Suppressor macrophage treated with lipopolysaccharide for 1 hour (primary cell): ENCODE measurements at places on chromosomes 13 and 19.

- DNase-seq = no peak
These were observed 716 bp downstream of the SH2D3A start for GRCh38 chr19:6766357-6767080.

DNA sequence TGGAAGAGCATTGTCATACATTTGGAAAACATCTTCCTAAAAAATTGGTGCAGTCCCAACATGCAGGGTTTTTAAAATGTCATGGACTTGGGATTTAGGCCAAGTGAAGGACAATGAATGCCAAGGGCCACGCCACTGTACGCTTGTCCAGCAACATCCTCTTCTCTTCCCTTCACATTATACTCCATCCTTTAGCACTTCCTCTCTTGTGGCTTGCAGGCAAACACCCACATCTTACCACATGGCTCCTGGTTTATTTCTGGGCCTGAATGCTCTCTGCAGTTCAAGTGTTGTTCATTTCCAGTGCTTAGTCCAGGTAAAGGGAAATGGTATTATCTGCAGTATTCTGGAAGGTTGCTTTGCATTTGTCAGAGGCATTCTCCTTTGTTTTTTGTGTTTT is 45.0 kb downstream of the CBY2 start:
- DNase-seq = peak; percentile 54

DNA sequence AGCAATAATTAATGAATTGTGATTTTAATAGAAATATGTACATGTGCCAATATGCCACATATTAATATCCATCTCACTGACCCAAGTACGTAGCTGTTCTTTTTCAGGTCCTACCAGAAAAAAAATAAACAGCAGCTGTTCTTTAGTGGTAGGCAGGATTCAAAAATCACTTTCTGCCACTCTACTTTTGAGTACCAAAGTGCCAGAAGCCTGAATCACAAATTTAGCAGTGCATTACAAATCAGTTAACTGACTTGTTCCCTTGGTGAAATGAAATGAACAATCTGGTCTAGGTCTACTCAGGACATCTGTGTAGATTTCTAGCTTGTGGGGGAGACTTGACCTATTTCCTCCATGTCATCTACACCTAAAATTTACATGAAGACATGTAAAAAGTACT is 775.5 kb upstream of the GPC6 start:
- no peak for DNase-seq

- peak; percentile 66 for DNase-seq
These were observed 581 bp downstream of the CALR start for GRCh38 chr19:12938779-12939601.

DNA sequence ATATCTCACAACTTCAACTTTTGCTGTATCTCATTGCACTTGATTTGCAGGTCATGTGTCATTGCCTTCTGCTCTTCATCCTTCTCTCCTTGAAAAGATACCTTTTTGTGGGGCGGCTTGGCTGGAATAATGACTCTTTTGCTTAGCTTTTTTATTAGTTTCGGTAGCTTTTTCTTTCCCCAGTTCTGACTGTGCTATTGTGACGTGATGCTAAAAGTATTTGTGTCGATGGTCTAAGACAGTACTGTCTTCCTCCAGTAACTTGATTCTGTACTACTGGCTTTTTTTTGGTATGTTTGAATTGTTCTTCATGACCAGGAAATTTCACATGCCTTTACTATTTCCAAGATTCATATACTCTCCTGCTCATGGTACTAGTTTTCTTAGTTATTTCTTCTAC is 63.1 kb downstream of the SLITRK1 start:
- no peak for DNase-seq

- DNase-seq = no peak
These were observed 181.7 kb upstream of the RFC3 start for GRCh38 chr13:33636243-33636642.

GRCh38 chr19:7524992-7525739 is 2.7 kb downstream of the MCOLN1 start:
- peak; percentile 48 for DNase-seq

- no peak for DNase-seq
These were observed 41.6 kb upstream of the MTUS2 start for GRCh38 chr13:28778308-28779215.

DNA sequence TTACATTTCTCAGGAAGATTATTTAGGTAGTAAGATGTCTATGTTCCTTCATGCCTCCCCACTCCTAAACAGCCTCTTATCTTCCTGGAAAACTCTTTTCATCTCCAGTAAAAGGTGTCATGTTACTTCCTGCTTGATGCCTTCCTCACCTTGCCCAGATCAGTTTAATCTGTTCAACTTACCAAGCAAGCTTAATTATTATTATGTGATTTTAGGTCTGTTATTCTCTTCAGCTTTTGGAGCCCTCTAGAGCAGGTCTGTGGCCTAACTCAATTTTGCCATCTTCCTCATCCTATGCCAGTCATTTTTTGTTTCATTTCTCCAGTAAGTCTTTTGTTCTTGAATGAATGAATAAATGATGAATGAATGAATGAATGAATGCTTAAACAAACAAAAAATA is 528.4 kb downstream of the DCT start:
- no peak for DNase-seq

DNA sequence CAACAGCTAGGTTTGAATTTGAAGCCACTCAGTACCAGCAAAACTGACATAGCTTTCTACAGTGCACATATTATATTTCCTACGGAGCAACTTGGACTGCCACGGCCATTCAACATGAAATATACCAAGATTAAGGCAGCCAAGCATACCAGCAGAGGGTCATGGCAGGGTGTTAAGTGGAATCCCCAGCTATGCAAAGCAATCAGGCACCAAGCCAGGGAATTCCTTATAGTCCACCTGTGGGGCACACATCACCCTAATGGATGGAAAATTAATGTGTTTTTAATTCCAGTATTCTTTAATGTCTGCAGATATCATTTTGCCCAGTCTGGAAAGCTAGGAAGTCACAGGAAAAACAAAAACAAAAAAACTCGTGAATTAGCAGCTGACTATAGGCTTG is 1190.3 kb downstream of the EFNB2 start:
- DNase-seq = no peak

DNA sequence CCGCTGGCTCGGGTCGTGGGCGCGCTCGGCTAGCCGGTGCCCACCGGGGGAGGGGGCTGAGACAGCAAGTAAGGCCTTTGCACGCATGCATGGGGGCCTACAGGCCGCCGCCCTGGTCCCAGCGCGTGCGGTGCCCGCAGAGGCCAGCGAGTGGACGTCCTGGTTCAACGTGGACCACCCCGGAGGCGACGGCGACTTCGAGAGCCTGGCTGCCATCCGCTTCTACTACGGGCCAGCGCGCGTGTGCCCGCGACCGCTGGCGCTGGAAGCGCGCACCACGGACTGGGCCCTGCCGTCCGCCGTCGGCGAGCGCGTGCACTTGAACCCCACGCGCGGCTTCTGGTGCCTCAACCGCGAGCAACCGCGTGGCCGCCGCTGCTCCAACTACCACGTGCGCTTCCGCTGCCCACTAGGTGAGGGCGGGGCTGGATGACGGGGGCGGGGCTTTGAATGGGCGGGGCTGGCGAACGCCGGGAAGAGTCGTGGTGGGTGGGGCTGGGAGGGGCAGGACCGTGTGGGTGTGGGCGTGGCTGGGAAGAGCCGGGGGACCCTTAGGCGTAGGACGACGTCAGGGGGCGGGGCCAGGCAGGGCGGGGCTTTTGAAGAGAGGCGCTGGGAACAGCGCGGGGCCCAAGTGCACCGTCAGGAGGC is 2.1 kb downstream of the CILP2 start:
- DNase-seq = peak; percentile 75

GRCh38 chr13:42219876-42220275 is 52.1 kb upstream of the AKAP11 start:
- DNase-seq = no peak

GRCh38 chr13:106961651-106962050 is 393.7 kb upstream of the ARGLU1 start:
- no peak for DNase-seq

GRCh38 chr19:48287748-48288147 is 17.9 kb downstream of the ZNF114 start:
- no peak for DNase-seq

DNA sequence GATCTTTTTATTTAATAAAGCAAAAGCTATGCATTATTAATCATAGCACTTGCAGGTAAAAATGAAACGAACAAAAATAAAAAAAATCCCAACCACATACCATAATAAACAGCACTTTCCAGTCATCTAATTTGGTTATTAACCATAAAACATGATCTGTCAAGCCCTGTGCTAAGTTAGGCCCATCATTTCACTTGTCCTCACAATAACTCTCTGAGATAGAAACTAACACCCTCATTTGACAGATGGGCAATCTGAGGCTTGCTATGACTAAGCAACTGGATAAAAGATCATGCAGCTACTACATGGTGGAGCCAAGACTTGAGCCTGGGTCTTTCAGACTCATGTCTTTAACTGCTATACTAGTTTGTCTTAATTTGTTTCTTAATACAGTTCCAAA is 21.8 kb downstream of the PROSER1 start:
- DNase-seq = no peak

GRCh38 chr19:44635581-44636438 is 7.9 kb upstream of the PVR start:
- DNase-seq = peak; percentile 90

GRCh38 chr13:112955271-112955937 is 13.6 kb upstream of the MCF2L start:
- no peak for DNase-seq

- DNase-seq = no peak
These were observed 46.7 kb upstream of the ZNF835 start for GRCh38 chr19:56718231-56718630.

DNA sequence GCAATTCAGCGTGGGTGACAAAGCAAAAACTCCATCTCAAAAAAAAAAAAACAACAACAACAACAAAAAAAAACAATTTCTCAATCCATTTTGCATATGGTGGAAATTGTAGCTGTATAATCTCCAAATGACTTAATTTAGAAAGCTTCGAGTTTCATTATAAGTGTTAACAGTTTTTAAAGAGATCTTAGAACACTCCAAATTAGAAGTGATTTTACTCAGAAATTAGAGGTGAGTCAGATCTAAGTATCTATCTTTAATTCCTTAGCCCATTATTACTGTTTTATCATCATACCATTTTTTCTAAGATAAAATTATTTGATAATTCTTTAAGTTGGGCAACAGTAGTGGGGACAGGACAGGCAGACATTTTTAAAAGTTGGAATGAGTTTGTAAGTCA is 60.5 kb downstream of the ZMYM2 start:
- DNase-seq = no peak

GRCh38 chr19:29662604-29663404 is 2.5 kb upstream of the PLEKHF1 start:
- peak; percentile 66 for DNase-seq

DNA sequence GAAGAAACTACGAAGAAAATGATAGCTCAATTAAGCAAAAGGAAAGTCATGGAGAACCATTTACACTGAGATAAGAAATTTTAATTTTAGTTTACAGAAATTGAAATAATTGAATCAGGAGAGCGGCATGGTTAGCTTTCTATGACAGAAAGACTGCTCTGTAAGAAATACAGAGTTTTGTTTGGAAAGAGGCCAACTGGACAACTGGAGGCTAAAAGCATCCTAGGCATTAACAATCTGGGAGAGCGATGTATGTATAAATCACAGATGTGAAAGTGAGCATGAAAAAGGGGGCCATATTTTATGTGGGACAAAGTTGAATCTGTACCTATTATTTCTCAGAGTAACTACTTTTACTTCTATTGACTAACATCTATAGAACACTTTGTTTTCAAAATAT is 1608.8 kb upstream of the PCDH20 start:
- DNase-seq = no peak

- no peak for DNase-seq
These were observed 36.7 kb downstream of the INTS6 start for GRCh38 chr13:51416107-51416506.

DNA sequence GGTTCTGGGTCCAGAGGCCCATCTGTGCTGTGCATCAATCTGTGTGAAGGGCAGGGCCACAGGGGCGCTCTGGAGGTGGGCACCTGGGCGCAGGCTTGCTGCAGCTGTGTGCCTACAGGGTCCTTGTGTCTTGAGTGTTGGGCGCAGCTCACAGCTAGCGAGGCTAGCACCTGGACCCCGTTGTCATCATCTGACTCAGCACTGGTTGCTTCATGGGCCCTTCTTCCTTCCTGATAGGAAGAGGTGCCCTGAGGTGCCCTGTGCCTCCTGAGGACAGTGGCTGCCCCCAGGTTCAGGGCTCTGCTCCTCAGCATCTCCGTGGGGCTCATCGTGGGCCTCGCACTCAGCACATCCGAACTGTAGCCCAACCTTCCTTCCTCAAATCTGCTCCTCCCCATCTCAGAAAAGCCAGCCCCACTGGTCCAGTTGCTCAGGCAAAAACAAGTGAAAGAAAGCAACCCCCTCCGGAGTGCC is 54.8 kb downstream of the GATAD2A start:
- no peak for DNase-seq

DNA sequence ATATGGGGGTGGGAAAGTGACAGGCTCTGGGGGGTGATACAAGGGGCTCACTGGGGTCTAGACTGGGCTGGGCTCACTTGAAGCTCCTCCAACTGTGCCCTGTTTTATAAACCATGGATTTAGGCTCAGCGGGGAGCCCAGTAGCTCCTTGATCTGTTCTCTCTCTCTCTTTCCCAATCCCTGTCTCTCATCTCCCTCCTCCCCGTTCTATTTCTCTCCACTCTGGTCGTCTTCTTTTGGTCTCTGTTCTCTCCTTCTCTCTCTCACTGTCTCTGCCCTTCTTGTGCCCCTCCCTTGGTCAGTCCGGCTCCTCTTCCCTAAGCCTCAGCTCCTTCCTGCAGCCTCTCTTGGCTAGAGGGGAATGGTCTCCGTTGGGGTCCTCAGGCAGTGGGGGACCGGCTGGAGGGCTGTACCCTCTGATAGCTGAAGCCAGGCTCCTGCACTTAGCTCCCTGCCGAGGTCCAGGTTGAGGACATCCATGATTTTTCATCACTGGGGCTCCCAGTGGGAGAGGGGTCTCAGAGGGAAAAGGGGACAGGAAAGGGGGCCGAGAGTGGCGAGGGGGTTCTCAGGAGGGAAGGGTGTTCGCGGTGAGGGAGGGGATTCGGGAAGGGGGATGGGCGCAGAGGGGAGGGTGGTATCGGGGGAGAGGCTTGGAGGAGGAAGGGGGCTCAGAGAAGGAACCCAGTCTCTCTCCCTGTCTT is 8.5 kb downstream of the UNC13A start:
- no peak for DNase-seq

- DNase-seq = no peak
These were observed 22.2 kb downstream of the PCID2 start for GRCh38 chr13:113186061-113186900.

- DNase-seq = no peak
These were observed 110.3 kb upstream of the TDRD3 start for GRCh38 chr13:60286707-60287106.

GRCh38 chr19:40804783-40805242 is 5.8 kb downstream of the EGLN2 start:
- DNase-seq = no peak

GRCh38 chr19:39405958-39406655 is 540 bp upstream of the ZFP36 start:
- DNase-seq = no peak

DNA sequence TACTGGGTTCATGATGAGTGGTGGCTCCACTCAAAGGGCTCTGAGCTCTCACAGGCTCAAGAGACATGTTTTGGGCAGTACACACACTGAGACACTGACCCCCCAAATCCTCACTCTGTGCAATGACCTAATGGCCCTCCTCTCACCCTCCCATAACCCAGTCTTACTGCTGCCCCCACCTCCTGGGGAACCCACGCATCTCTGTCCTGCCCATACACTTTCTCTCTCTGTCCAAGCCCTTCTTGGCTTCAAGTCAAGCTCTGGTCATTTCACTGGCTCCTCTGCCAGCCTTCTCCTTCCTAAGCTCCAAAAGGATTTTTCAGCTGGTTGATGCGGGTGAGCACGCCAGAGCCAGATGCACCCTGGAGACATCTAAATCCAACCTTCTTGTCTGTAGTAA is 187.9 kb upstream of the TSHZ3 start:
- DNase-seq = no peak

- peak; percentile 47 for DNase-seq
These were observed 15.0 kb upstream of the SLC35E1 start for GRCh38 chr19:16586991-16587832.
